ENCODE measurements at places on chromosomes 13 and 19.
A peak's percentile ranks its signal among the peaks of the same experiment; 100 is the strongest.

- DNase-seq = no peak
These were observed 105.0 kb downstream of the DGKH start for GRCh38 chr13:42153199-42154113.

GRCh38 chr13:24500977-24501376 lies 11.6 kb downstream of the PARP4 start:
- no peak for DNase-seq

DNA sequence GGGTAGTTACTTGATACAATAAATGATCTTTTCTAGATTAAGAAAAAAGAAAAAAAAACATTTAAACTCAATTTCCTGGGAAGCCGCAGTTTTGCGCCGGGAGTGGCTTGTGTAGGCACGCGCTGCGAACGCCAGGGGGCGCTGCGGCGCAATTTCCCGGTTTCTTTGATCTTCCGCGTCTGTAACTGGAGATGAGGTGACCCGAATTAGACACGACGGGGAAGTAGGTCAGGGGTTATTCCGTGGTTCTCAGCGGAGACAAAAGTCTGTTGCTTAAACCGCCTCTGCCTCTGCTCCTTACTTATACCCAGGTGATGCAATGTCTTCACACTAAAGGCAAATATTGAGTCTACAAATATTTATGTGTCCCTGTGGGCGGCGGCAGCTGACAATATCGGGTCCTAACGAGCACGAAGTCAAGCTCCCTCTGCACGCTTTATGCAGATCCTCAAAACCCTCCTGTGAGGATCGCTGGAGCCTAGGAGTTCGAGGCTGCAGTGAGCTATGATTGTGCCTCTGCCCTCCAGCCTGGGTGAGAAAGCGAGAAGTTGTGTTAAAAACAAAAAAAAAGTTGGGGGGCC lies 15.2 kb downstream of the STXBP2 start:
- DNase-seq = peak; percentile 91

- no peak for DNase-seq
These were observed 1.5 kb downstream of the KCNJ14 start for GRCh38 chr19:48456864-48457263.
